ENCODE measurements at places on chromosomes 7 and 10. TPM values are rescaled to one million over a fixed set of nuclear protein-coding genes. Genes with fewer than 3 reads are reported as not detected.
A peak's percentile ranks its signal among the peaks of the same experiment; 100 is the strongest.

GRCh38 chr7:50497968-50498367 lies 47.8 kb upstream of the FIGNL1 start:
- DNase-seq: no peak

The LIPA gene
- 42.4 TPM for total RNA-seq

GRCh38 chr7:79787623-79788022 lies 334.2 kb upstream of the MAGI2 start:
- DNase-seq: no peak

- no peak for DNase-seq
Observed at GRCh38 chr7:85765698-85766298, 578.9 kb upstream of the SEMA3D start.

GRCh38 chr10:12448729-12449391 lies 99.5 kb downstream of the CAMK1D start:
- DNase-seq: peak; percentile 86

GRCh38 chr7:497946-498655 lies 21.5 kb downstream of the PDGFA start:
- DNase-seq: no peak

DNA sequence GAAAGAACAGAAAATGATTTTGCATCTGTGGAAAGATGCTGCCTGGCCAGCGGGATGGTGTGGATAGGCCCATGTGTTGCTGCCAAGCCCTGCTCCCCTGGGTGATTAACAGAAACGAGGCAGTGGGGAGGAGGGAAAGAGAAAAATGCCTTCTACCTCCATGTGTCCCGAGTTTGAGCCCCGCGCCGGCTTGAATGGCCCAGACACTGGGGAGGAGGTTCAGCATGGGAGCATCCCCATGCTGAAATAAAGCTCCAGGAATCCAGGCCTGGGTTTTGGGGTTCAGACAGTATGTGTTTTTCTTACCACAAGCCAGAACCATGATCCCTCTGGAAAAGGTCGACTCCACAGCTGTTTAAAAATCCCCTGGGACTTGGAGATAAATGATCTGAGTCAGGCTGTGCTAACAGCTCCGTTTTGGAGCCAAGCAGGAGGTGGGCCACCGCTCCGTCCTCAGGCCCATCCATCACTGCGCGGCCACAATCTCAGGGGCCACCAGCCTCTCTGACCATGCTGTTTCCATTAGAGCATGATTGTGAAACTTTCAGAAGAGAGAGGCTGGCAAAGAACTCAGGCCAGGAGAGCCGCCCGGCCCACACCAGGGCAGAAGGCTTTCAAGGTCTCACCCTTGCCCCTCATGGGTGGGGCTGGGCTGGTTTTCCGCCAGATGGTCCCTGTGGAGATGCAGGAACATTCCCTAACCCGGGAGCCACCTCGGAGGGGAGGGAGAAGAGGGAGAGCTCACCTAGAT lies 299.7 kb downstream of the ZEB1 start:
- DNase-seq: no peak

The RNF32 gene
- total RNA-seq: 4.1 TPM

DNA sequence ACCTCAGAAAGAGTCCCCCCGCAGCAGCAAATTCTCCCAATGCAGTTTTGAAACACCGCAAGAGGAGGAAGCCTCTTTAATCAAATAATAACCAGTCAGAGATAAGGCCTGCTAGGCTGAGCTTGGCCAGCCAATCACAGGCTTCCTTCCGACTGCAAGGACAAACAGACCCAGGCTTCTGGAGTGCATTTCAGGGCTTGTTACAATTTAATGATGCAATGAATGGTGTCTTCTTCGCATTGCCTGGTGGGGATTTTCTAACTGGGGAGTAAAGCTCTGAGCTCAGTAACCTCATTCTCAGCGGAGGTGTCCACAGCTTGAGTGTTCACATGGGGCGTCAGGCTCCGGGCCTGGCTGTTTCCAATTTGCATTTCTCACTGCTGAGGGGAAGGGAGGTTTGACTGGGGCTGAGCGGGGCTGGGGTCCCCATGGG lies 31.8 kb upstream of the GPAM start:
- no peak for DNase-seq

DNA sequence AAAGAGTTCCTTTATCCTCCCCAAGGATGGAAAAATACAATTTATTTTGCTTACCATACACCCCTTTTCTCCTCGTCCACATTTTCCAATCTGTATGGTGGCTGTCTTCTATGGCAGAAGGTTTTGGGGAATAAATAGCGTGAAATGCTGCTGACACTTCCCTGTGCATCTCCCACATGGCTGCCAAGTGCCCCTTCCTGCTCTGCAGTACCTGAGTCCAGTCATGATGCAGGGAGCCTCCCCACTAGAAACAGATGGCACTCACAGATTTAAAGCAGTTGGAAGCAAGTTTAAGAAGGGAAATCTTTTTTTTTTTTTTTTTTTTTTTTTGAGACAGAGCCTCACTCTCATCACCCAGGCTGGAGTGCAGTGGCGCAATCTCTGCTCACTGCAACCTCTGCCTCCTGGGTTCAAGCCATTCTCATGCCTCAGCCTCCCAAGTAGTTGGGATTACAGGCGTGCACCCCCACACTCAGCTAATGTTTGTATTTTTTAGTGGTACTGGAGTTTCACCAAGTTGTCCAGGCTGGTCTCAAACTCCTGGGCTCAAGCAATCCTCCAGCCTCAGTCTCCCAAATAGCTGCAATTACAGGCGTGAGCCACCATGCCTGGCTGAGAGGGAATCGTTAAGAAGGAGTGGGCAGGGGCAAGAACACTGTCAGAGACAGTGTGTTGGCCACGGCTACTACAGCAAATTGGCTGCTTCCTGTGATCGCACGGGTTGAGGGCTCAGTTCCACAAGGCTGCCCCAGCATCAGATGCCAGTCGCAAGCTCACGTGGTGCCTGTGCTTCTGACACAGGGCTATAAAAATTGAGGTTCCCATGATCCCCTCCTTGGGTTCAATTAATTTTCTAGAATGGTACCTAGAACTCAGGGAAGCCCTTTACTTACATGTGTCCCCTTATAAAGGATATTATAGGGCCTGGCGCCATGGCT lies 5.3 kb upstream of the PILRA start:
- no peak for DNase-seq

The VWA2 gene
- total RNA-seq: not detected

The RADIL gene
- not detected for total RNA-seq

The EEF1AKMT2 gene
- total RNA-seq: 32.5 TPM

DNA sequence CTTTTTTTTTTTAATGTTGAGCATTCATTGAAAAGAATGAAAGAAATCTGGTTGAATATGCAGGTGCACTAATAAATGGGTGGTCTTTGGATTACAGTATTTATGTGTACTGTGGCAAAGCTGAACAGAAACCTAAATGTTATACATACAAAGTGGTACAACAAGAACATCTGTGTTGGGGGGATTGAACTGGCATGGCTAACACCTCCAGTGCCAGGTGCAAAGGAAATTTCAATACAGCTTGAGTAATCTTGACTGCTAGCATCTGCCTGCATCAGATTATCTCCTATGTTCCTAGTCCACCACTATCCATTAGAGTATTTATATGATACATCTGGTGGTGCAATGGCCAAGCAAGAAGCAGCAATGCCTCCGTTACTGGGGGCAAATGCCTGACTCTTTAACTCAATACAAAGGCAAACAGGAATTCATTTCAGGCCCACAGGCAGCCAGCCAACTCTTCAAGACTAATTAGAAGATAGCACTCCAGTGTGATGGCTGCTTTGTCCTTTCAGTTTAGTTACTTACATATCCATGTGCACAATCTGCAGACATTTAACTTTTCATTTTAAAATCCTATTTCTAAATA lies 220.5 kb upstream of the ETV1 start:
- DNase-seq: no peak

DNA sequence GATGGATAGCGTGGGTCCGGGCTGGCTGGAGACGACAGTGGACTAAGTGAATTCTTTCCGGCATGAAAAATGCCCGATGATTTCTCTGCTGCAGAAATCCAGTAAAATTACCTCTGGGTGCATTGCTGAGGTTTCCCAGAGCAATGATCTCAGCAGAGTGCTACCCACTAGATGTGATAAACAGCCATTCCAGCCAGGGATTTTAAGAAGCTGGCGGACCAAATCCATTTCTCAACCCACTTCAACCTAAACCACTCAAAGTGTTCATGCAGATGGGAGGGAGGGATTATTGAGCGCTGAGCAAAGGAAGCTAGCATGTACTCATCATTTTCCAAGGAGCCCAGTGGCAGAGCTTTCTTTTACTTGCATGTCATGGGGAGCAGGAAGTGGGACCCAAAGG lies 116.7 kb downstream of the PRKCQ start:
- no peak for DNase-seq

DNA sequence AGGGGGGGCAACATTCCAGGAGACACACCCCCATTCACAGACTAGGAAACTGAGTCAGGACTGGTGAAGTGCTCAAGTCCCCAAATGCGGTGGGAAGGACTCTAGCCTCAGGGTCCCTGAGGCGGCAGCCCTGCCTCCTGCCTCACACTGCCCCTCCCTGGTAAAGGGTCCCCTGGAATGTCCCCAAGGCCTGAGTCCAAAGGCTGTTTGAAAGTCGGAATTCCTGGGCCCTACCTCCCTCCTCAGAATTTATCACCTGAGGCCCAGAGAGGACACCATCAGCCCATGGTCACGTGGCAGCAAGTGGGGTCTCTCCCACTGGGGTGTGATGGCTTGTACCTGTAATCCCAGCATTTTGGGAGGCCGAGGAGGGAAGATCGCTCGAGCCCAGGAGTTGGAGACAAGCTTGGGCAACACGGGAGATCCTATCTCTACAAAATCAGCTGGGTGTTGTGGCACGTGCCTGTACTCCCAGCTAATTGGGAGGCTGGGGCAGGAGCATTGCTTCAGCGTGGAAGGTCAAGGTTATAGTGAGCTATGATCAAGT lies 110.3 kb upstream of the TNRC18 start:
- no peak for DNase-seq

DNA sequence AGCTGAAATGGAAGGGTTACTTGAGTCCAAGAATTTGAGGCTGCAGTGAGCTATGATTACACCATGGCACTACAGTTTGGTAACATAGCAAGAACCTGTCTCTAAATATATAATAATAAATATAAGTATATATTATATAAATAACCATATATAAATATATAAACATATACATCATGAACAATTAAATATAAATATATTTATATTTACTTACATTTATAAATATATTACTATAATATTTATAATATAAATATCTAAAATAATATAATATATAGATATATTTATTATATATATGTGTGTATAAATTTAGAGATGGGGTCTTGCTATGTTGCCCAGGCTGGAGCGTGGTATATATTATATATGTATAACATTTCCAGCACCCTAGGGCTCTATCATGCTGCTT lies 42.4 kb upstream of the LYZL1 start:
- no peak for DNase-seq

- no peak for DNase-seq
Observed at GRCh38 chr10:4407783-4408182, 418.2 kb upstream of the AKR1E2 start.

The EZH2 gene
- 88.4 TPM for total RNA-seq

DNA sequence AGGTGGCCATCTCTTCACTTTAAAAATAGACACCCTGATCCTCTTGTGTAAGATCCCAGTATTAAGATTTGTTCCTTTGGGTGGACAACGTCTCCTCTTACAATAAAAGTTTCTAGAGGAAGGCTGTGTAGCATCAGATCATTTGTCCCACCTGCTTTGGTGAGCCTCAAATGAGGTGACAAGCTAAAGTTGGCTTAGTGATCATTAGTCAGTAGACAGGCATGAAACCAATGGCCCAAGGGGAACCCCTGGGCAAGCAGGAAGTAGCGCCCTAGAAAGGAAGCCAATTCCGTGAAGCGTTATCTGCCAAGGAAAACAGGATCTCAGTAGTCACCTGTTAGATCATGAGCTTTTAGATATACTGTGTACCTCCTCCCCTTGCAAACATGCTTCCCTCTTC lies 66.8 kb downstream of the PCGF5 start:
- DNase-seq: no peak

- no peak for DNase-seq
Observed at GRCh38 chr7:25949736-25950487, 202.1 kb upstream of the NFE2L3 start.

Data from activated CD4-positive, alpha-beta memory T cell treated with anti-CD3 and anti-CD28 coated beads, Interleukin-2, amount 10 ng/mL, durations not matched to agents 7 days and 5 days (primary cell).